ENCODE measurements at places on chromosomes 2 and 18.

DNA sequence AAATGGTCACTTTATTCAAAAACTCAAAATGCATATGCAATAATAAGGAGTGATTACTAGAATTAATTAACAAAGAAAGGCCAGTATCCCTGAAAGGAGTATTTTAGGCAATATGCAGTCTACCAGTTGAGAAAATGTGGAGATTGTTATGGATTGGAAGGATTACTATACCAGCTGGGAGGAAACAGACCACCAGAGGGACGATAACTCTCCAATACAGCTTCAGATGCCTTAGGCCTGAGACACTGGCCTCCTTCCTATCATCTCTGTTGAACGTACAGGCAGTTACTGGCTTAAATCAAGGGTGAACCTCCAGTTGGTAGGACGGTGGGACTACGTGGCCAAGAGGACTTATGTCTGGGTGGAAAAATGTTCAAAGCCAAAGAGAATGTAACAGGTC lies 336.4 kb upstream of the EPHA4 start:
- no peak for DNase-seq

DNA sequence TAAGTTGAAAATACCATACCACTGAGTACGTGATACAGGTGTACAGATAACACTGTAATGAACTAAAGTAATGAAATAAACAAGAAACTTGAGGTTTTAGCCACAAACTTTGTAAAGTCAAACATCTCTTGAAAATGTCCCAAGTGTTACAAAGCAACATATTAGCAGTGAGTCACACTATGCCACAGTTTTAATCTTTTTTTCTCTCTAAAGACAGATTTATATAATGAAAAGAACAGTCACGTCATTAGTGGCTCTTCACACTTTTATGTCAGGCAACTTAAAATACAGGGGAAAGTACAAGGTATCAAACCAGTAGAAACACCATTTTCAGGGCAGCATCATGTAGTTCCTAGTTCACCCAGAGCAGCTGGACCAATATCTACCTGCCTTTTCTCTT lies 42.1 kb downstream of the RAPH1 start:
- DNase-seq, result no peak

GRCh38 chr2:43305012-43305411 lies 78.6 kb upstream of the ZFP36L2 start:
- no peak for DNase-seq

- no peak for DNase-seq
Observed at GRCh38 chr2:182330451-182331305, 96.2 kb downstream of the PDE1A start.

- no peak for DNase-seq
Observed at GRCh38 chr2:161424891-161425727, 9.0 kb downstream of the TBR1 start.

DNA sequence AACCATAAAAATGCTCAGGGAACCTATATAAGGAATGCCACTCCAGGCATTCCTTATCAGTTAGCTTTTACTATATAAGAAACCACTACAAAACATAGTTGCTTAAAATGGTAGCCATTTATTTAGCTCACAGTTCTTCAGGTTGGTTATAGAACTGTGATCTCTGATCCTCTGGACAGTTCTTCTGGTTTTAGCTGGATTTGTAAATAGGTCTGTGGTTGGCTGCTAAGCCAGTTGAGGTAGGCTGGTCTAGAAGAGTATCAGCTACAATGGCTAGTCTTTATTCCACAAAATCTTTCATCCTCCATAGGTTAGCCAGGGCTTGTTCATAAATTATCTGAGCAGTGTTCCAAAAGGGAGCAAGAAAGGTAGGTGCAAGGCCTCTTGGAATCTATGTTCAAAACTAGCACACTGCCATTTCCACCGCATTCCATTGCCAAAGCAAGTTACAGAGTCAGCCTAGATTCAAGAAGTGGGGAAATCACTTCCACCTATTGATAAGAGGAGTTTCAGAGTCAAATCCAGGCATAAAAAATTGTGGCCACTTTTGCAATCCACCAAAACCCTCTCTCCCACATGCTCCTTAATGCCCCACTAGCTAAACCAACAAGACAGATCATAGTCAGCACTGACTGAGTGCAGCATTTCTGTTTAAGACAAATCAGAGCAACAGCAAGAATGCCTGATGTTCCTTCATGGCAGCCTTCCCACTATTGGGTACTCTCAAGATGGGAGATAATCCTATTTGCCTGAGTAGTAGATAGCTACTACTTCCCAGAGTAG lies 146.4 kb downstream of the IRS1 start:
- DNase-seq, result no peak

GRCh38 chr2:204110338-204110741 lies 173.8 kb downstream of the ICOS start:
- DNase-seq, result peak; percentile 44

DNA sequence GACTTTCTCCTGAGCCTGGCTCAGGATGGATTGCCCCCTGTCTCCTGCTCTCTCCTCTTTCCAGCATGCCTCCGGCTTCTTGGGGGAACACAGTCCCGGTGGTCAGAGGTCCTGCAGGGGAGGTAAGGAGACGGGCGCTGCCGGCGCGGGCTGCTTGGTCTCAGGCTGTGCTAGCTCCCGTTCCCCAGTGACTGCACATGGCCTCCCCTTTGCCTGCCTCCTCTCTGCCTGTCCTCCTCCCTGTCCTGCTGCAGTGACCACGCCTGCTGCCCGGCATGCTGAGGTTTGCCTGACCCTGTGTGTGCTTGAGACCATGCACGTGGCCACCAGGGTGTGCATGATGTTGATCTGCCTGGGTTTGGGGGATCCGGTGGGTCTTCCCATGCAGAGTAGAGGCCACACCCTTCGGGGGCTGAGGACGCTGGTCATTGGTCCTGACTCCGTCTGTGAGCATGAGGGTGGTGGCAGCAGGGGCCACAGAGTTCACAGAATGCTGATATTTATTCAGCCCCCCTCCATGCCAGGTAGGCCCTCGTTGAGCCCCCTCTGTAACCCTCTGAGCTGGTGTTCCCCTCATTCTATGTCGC lies 42.9 kb upstream of the MCFD2 start:
- no peak for DNase-seq

DNA sequence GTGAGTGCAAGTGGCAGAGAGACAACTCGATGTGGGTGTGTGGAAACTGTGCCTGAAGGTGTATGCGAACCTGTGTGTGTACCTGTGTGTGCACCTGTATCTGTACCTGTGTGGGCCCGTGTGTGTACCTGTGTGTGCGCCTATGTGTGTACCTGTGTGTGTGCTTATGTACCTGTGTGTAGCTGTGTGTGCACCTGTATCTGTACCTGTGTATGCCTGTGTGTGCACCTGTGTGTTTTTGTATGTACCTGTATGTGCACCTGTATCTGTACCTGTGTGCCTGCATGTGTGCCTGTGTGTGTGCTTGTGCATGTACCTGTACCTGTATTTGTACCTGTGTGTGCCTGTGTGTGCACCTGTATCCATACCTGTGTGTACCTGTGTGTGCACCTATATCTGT lies 150.6 kb downstream of the MYT1L start:
- no peak for DNase-seq

DNA sequence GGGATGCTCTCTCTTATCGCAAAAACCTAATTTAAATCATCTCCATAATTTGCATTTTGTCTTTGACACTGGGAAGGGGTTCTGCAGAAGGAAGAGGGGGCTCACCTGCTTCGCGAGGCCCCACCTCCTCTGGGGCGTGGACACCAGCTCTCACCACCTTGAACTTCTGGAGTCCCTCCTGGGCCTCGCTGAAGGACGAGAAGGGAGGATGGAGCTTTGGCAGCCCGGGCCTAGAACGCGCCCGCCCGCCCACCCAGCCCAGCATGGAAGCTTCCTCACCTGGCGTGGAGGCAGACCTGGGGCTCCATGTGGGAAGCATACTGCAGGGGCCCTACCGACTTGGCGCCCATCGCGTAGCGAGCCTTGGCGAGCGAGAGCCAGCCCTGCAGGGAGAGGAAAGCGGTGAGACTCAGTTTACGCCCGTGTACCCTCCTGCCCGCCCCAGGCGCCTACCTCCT lies 1.1 kb upstream of the IMP4 start:
- DNase-seq, result no peak

- DNase-seq, result no peak
Observed at GRCh38 chr2:52368141-52368540, 1336.2 kb upstream of the NRXN1 start.

DNA sequence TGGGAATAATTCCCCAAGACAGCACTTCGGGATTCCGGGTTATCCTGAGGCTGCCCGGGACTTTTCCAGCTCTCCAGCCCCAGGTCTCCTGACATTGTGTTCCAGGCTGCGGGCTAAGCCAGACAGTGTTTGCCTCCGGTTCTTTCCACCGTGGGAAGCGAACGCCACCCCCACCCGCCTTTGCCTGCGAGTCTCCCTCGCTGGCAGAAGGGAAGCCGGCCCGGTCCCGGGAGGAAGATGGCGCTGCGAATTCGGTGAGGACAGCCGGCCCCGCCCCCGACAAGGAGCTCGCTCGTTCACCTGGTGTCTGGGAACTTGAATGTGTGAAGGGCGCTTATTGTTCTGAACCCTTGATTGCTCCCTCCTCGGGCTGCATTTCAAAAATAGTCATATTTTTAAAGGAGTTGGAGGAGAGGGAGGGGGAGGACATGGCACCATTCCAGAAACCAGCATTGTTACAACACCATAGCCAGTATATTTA lies 2.9 kb downstream of the LRATD1 start:
- no peak for DNase-seq

DNA sequence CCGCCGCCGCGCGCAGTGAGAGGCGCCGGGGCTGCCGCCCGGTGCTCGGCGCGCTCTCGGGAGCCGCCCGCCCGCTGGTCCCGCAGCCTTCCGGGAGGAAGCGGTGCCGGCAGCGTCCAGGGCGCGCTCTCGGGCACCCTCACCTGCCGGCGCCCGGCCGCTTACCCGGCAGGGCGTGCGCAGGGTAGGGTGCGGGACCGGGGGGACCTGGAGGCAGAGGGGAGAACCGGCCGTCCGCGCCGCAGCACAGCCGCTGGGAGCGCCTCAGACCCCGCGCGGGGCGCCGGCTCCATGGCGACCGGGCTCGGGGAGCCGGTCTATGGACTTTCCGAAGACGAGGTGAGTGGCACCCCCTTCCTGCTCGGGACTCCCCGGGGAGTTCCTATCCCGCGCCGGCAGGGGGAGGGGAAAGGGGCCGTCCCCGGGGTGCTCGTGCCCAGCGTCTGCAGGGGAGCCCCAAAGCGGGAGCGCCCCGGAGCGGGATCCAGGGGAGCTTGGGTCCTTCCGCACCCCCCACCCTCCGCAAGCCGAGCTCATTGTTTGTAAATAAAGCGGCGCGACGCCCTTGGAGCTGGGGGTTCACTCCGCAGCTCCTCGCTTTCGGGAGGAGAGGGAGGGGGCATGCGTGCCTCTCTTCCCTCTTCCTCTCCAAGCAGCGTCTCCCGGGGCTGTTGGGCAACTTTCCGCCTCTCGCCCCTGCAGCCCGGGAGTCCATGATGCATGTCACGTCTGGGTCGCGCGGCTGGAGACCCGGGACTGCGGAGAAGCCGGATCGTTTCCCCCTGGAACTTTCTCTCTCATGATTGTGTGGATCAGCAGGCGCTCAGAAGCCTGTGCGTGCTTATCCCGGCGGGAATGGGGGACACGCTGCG lies 580 bp downstream of the NEDD4L start:
- DNase-seq, result peak; percentile 39

- DNase-seq, result no peak
Observed at GRCh38 chr2:230430957-230431910, 15.2 kb downstream of the SP100 start.

DNA sequence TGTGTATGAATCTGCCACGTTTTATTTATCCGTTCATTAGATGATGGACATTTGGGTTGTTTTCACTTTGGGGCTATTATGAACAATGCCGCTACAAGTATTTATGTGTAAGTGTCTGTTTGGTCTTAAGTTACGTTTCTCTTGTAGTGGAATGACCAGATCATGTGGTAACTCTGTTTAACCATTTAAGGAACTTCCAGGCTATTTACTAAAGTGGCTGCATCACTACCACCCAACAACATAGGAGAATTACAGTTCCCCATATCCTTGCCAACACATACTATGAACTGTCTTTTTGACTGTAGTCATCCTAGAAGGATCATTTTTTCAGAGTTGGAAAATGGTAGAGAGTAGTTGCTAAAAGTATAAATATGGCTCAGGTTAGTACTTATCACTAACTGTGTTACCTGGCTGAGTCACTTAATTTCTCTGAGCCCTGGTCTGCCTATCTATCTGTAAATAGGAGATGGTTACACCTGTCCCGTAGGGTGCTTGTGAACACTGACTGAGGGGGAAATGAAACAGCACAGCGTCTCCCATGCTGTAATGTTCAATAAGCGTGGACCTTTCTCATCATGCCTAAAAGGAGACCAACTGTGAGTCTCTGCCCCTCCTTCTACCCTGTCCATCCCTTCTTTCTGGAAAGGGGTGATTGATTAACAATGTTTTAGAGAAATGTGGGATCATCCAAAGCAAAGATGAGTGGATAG lies 103.1 kb downstream of the SH3RF3 start:
- no peak for DNase-seq

DNA sequence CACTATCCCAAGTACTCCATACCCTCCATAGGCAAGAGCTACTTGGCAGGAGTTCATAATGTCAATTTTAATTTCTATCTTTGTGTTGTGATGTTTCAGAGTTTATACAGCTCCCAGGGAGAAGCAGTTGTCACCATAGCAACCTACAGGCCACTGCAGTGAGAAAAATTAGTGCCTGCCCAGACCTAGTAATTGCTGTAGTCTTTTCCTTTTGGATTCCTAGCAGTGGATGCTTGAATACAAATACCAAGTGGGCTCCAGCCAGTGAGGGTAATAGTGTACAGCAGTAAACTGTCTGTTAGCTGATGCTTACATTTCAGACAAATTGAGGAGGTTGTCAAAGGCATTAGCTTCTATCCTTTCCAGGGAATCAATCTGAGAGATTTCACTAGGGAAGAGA lies 26.7 kb downstream of the LHCGR start:
- DNase-seq, result no peak

- no peak for DNase-seq
Observed at GRCh38 chr18:72375618-72376017, 168.5 kb downstream of the CBLN2 start.

- no peak for DNase-seq
Observed at GRCh38 chr2:23824777-23825212, 102.1 kb downstream of the ATAD2B start.

- DNase-seq, result no peak
Observed at GRCh38 chr2:207513551-207514257, 16.1 kb upstream of the CREB1 start.

DNA sequence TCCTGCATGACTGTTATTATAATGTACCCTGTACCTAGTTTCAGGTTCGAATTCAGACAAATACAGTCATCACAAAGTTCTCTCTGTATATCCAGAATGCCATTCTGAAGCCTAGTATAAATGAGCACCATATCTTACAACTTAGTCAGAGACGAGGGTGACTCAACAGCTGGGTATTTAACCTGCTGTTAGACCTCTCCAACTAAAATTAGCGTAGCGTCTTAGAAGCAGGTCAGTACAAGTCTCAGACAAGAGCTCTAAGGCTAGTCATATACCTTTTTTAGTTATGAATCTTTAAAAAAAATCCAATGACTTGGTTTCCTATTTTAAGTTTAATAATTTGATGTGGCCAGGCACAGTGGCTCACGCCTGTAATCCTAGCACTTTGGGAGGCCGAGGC lies 74.1 kb downstream of the CABYR start:
- no peak for DNase-seq

DNA sequence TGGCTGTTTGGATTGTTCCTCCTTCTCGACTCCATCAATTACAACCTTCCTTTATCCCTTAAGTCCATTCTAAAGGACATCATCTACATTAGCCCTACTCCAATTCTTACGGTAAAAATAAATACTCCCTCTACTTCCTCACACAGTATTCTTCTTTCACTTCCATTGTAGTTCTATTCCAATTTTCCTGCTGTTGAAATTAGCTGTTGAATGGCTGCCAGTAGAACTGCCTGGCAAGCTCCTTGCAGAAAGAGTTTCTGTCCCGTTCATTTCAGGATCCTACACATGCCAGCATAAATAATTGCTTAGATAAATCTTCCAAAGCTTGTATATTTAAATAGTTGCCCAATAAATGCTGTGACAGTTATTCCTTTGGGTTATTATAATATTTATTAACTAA lies 459.3 kb upstream of the TRIB2 start:
- no peak for DNase-seq

Data from activated CD4-positive, alpha-beta T cell treated with anti-CD3 and anti-CD28 coated beads for 4 hours (primary cell).